ENCODE measurements at places on chromosomes 12 and 14.

- DNase-seq = no peak
These were observed 15.8 kb downstream of the CCND2 start for GRCh38 chr12:4289231-4289878.

- DNase-seq = peak; percentile 13
These were observed 44.7 kb downstream of the TCHP start for GRCh38 chr12:109944561-109945359.

GRCh38 chr12:130017591-130018449 is 114.0 kb upstream of the TMEM132D start:
- DNase-seq = no peak

DNA sequence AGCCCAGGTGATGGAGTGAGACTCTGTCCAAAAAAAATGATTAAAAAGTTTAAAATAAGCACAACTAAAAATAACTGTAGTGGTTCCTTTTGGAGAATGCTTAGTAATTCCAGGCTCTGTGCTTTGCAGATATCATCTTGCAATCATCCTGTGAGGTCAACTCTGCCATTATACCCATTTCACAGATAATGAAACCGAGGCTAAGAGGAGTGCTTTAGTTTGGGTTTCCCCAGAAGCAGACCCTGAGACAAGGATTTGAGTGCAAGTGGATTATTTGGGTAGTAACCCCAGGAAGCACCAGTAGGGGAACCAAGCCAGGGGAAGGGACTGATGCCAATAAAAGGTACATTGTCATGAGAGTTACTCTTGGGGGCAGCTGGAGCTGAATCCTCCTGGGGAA is 44.7 kb downstream of the RIN3 start:
- DNase-seq = no peak

DNA sequence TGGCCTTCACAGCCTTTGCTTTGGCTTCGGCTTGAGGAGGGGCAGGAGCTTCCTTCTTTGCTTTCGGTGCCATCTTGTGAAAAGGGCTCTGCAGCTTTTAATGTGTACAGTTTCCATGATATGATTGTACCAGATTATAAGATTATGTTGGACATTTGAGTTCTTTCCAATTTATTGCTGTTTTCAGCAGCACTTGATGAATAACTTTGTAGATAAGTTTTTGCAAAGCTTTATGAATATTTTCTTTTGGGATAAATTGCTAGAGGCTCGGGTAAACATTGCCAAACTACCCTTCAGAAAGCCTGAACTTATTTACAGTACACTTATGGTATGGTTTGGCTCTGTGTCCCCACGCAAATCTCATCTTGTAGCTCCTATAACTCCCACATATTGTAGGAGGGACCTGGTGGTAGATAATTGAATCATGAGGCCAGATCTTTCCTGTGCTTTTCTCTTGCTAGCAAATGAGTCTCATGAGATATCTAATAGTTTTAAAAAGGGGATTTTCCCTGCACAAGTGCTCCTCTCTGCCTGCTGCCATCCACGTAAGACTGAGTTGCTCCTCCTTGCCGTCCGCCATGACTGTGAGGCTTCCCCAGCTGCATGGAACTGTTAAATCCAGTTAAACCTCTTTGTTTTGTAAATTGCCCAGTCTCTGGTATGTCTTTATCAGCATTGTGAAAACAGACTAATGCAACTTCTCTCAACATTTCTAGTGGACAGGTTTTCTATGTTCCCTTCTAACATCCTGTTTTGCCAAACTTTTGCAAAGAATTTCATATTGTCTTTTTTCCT is 70.4 kb downstream of the RCOR1 start:
- no peak for DNase-seq

Measured in NCI-H2227 treated with DMSO at 0.1 percent for 48 hours (cell line).